ENCODE measurements at places on chromosomes 1 and 21.

GRCh38 chr1:74681449-74681848 lies 7.9 kb upstream of the ERICH3 start:
- DNase-seq = no peak

DNA sequence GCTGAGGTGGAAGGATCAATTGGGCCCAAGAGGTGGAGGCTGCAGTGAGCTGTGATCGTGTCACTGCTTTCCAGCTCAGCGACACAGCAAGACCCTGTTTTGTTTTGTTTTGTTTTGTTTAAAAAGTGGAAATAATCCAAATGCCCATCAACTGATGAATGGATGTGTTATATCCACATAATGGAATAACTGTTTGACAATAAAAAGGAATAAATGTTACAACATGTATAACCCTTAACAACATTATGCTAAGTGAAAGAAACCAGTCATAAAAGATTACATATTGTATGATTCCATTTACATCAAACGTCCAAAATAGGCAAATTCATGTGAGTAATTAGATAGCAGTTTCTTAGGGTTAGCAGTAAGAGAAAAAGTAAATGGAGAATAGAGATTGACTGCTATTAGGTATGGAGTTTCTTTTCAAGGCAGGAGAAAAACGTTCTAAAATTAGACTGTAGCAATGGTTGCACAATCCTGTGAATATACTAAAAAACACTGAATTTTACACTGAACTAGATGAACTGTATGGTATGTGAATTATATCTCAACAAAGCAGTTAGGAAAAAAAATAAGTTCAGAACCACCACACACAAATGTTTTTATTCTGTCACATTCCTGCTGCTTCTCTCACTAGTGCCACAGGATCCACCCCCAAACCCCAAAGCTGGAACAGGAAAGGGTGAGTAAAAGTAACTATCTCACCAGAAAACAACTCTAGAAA lies 15.7 kb downstream of the FOXJ3 start:
- peak; percentile 62 for DNase-seq

DNA sequence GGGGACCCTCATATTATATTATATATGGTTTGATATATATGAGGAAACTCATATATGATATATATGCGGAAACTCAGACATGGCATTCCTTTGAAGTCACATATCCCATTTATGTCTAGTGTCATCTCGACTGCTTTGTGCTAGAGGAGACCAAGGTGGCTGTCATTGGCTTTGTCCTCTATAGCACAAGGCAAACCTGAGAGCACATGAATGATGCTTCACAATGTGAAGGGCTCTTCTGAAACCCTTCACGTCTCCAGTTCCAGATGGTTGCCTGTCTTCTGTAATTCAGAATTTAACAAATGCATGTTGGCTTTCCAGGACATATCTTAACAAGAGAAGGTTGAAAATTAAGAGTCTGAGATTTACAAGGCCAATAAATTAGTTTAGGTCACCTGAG lies 303.6 kb downstream of the BARHL2 start:
- DNase-seq = no peak

DNA sequence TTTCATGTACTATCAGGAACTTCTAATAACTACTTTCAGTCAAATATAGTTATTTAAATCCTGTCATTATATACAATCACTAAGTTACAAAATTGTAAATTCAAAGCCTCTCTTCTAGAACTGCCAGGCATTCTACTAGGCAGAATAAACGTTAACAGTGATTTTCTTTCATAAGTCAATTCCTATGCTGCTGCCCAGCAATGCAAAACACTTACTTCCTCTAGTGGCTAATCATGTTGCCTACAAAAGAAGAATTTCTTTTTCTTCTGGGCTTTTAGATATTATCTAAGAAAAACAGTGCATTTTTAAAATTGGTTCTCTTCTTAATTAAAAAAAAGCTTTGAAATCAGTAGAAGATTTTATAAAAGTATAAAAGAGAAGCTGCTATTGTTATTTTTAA lies 509.8 kb upstream of the ADAMTS5 start:
- DNase-seq = peak; percentile 29

DNA sequence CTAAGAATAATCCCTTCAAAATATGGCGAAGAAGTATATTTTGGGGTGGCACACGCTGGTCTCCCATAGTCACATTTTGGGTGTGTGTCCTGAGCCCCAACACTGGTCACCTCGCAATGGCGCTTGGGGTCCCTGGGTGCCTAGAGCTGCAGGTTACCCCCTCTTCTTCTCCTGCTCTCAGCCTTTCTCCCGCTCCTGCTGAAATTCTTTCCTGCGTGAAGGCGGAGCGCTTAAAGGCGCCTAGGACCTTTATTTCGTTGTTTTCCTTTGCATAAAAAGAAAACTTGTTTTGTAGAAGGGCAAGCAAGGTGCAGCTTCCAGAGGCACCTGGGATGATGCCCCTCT lies 339 bp upstream of the PIK3CD start:
- no peak for DNase-seq

All from foreskin melanocyte (primary cell).